Fibroblast of skin of abdomen (primary cell): ENCODE measurements at places on chromosomes 3 and 15.

- no peak for DNase-seq
Observed at GRCh38 chr3:168216851-168217250, 121.1 kb upstream of the GOLIM4 start.

- no peak for DNase-seq
Observed at GRCh38 chr15:91941871-91942658, 88.6 kb downstream of the SLCO3A1 start.

GRCh38 chr15:61169904-61170695 is 59.0 kb downstream of the RORA start:
- no peak for DNase-seq

GRCh38 chr15:32923176-32923575 is 205.4 kb downstream of the GREM1 start:
- DNase-seq = no peak

- DNase-seq = peak; percentile 45
Observed at GRCh38 chr15:25545017-25545416, 106.2 kb upstream of the UBE3A start.

GRCh38 chr15:88701561-88702095 is 62.8 kb downstream of the ISG20 start:
- DNase-seq = no peak
